NCI-H1436 (cell line): ENCODE measurements at places on chromosomes 12 and 14.
A peak's percentile ranks its signal among the peaks of the same experiment; 100 is the strongest.

DNA sequence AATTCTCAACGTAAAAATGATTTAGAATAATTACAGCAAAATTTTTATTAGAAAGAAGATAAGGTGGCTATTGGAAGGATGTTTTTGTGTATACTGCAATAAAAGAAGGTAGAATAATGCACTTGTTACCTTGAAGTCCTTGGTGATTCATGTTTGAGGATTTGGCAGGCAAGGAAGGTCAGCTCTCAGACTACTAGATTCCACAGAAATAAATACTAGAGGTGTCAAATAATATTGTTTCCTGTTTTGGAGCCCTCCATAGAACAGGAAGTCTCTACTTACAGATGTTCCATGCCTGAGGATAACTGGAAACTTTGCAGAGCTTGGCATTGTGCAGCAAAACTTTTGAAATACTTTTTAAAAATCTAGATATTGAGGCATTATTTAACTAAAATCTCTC is 284.3 kb upstream of the SYT1 start:
- no peak for DNase-seq

- no peak for DNase-seq
Observed at GRCh38 chr12:64918344-64918743, 93.9 kb downstream of the TBC1D30 start.

DNA sequence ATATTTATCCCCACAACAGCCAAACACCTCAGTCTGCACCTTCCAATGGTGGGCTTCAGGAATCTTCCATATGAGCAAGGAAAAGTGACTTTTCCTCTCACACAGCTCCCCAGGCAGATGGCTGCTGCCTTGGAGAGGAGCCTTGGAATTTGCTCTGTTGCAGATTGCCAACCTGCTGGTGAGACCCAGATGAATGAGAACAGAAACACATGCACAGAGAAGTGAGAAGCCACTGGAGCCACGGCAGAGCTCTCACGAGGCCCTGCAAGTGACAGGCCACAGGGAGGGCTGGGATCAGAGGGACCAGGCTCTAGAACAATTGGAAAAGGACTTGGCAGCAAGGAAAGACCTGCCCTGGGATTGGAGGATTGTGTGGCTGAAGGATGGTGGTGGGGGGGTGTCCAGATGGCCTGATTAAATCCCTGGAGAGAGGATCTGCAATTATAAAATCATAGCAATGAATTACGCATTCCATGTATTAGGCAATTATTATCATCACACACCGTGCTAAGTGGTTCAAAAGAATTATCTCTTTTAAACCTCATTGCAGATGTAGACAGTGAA is 84.9 kb upstream of the PWP1 start:
- DNase-seq = no peak

DNA sequence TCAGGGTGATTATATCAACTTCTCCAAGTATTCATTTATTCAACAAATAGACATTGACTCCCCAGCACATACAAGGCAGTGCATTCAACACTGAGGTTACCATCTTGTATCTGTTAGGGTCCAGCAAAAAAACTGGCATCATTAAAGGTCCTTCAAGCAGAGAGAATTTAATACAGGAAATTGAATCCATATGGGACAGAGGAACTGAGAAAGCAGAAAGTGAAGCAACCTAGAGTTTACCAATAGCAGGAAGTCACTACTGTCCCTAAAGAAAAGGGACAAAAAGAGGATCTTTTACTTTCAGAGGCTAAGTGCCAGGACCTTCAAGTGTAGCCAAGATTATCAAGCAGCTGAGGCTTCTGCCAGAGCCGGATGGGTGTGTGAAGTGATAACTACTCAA is 237.8 kb upstream of the TBX3 start:
- no peak for DNase-seq

DNA sequence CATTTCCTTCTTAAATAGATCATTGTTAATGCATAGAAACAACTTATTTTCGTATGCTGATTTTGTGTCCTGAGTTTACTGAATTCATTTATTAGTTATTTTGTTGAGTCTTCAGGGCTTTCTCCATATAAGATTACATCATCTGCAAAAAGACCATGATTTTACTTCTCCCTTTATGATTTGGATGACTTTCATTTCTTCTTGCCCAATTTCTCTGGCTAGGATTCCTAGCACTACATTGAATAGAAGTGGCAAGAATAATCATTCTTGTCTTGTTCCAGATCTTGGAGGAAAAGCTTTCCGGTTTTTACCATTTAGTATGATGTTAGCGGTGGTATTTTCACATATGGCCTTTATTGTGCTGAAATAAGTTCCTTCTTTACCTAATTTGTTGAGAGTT is 303.0 kb upstream of the RTL1 start:
- no peak for DNase-seq

GRCh38 chr12:94280063-94280462 is 131.7 kb downstream of the PLXNC1 start:
- DNase-seq = no peak

GRCh38 chr12:116926283-116927243 is 15.8 kb downstream of the FBXW8 start:
- no peak for DNase-seq

DNA sequence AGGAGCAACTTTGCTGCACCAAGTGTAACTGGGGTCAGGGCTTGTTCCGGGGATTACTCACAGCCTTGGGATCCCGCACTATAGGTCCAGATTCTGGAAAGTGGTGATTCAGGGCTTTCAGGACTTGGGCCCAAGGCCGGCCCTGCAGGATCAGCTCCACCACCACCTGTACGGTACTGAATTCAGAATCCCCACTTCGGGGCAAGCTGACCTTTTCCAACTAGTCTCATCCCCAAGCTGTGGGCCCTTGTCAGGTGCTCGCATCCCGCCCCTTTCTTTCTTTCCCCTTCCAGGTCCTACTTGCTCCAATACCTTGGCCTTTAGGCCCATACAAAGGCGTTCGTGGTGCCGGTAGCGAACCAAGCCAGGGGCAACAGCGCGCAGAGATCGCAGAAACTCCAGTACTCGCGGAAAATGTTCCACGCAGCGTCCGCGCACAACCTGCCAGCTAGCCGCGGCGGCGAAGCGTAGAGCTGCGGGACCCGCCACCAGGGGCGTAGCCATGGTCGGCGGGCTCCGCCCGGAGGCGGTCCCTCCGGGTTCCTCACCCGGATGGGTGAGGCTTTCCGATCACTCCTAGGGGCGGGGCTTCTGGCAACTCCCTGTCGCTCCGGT is 487 bp downstream of the TINF2 start:
- peak; percentile 92 for DNase-seq

DNA sequence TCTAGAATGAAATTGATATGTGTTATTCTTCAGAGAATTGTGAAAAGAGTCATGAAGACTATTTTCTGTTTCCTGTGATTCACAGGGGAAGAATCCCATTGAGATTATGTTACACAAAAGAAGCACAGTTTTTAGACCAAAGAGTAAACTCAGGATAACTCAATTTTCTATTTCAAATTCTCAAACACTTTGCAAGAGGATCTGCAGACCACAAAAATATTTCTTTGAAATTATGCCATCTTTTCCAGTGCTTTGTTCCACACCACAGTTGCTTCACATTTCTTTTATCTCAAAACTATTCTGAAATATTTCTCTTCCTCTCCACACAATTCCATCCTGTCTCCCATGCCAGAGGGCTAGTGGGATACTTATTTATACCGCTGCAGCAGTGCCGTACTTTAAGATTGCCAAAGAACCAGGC is 188.9 kb upstream of the FOXG1 start:
- DNase-seq = no peak

GRCh38 chr12:71465796-71466195 is 26.2 kb downstream of the LGR5 start:
- no peak for DNase-seq

DNA sequence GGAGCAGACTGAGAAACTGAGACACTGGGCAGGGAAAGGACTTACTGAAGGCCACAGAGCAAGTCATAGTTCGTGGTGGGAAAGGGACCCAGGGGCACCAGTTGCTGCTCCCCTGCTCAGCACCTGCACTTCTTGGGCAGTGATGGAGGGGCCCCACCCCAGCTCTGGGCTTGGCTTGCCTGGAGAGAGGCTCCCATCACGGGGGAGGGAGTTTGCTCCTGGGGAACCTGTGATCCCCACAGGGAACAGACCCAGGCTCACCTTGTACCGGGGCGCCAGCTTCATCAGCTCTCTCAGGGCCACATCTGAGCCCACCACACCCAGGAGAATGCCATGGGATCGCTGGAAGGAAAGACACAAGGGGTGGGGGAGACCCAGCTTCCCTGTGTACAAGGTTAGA is 39.8 kb downstream of the CACNA2D4 start:
- no peak for DNase-seq
